ENCODE measurements at places on chromosomes 7 and 10.
A peak's percentile ranks its signal among the peaks of the same experiment; 100 is the strongest.

DNA sequence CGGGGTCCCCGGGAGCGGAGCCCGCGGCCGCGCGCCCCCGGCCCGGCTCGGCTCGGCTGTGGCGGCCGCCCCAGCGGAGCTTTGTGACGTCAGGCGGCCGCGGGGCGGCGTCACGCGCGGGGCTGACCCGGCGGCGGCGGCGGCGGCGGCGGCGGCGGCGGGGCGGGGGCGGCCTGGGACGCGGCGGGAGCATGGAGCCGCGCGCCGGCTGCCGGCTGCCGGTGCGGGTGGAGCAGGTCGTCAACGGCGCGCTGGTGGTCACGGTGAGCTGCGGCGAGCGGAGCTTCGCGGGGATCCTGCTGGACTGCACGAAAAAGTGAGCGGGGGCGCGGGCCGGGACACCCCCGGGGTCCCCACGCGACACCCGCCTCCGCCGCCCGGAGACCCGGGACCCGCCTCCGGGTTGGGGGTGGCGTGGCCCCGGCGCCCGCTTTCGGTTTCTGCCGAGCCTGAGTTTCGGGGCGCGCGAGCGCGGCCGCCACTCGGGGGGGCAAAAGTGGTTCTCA, at the start of gene PWWP2B:
TSS of gene PWWP2B (plus strand) at position 165 of the 506 bp plus-strand sequence. CDS start at position 192, 27 bp downstream.
- peak; percentile 44 for DNase-seq

DNA sequence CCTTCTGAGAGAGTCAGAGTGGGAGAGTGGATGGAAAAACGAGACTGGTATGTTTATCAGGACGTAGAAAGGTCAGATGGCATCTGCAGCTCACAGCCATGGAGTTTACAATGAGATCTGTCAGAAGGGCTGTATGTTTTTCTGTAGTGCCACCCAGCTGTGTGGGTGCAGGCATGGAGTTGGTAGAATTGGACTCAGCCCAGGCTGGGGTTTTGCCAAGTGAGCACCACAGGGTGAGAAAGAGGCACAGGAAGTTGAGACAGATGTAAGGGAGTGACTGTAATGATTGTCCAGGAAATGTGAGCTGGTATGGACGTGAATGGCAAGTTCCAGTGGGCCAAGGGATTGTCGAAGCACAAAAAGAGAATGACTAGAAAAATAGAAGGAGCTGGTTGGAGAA, 9.1 kb upstream of the ZYX start:
- peak; percentile 49 for DNase-seq

GRCh38 chr7:127799535-127800305, 147.7 kb downstream of the SND1 start:
- no peak for DNase-seq

- no peak for DNase-seq
Observed at GRCh38 chr10:22334414-22335172, 10.7 kb upstream of the SPAG6 start.

GRCh38 chr7:142437741-142438140, 179.9 kb upstream of the PRSS58 start:
- no peak for DNase-seq

DNA sequence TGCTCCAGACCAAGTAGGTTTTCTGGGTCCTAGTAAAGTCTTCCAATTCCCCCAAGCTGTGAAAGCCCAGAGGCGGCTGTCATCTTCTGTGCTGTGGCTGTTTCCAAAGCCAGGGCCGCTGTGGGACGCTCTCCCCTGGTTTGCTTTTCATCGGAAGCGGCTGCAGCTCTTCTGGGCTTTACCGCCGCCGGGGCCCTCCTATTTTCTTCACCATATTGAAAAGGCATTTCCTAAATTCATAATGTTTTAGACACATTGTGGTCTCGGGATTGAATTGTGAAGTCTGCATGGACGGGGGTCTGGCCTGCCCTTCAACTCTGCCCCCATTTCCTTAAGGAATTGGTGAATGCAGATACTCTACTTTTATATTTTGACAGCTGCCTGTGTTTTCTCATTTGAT, 551.4 kb upstream of the MGMT start:
- DNase-seq, result no peak

DNA sequence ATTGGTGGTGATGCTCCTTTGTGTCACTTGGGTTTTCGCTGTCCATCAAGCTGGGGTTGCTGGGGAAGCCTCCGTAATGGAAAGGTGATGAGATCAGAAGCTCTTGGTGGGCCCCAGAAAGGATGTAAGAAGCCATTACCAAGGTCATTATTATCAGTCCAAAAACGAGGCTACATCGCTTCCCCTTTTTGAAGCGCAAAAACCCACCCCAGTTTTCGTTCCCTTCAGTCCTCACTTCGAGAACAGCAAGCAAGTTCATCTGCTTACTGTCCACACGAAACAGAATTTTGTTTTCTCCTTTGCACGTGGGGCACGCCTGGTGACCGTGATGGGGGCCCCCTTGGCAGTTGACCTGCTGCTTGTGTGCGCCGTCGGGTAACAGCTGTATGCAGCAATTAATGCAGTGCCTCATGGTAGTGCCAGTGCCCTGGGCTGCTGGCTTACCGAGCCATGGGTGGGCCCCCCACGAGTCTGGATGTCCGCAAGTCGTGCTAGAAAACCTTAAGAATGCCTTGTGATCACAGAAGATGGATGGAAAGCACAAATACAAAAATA, 47.5 kb downstream of the CHST15 start:
- DNase-seq, result no peak

DNA sequence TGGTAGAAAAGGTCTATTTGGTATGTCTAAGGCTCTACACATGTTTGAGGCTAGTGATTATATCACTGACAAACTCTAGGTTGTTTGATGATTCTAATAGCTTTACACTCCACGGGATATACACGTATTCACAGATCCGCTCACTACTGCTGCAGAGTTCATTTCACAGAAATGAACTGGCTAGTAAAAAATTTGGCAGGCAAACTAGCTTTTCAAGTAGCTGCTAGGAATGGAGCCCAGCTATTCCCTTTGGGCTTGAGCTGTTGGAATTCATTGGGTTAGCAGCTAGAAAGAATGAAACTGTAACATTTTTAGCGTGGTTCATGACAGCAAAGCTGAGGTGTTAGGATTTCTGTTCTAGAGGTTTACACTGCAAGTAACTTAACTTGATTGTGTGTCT, 37.6 kb downstream of the R3HCC1L start:
- peak; percentile 18 for DNase-seq

GRCh38 chr10:130404476-130405055, 268.4 kb downstream of the GLRX3 start:
- DNase-seq, result no peak

DNA sequence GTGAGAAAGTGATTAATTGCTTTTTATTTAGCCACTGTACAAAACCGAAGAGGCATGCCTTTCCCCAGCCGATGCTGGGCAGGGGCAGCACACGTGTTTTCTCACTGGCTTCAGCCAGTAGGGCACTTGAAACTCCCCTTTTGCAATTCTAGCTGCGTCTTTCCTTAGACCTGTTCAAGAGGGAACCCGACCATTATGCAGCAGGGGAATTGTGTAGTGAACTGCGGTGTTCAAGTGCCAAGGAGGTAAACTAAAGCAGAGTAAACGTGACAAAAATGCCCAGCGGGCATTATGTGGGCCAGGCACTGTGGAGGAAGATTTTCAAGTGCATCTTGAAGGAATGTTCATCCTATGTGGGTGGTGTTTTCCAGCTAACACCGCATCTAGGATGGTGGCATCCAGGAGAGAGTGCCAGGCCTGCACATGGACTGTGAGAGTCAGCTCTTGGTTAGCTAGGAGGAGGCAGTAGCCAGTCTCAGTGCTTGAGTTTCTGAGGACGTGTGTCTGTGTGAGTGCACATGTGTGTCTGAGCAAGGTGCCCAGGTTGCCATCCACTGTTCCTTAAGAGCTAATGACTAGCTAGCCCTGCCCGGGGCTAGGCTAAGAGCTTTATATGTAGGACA, 3.3 kb downstream of the WIPF3 start:
- no peak for DNase-seq

DNA sequence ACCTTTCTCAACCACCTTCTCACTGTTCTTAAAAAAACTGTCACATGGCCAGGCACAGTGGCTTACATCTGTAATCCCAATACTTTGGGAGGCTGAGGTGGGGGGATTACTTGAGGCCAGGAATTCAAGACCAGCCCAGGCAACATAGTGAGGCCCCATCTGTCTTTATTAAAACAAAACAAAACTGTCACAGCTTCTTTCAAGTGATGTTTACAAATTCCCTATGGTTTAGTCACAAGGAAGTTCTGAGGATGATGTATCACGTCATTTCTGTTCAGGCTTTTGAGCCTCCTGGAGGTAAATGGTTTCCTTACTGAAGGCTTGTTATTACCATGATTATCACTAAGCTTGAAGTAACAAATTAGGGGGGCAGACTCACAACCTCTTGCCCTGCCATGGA, 186.2 kb downstream of the CFTR start:
- DNase-seq, result peak; percentile 40

DNA sequence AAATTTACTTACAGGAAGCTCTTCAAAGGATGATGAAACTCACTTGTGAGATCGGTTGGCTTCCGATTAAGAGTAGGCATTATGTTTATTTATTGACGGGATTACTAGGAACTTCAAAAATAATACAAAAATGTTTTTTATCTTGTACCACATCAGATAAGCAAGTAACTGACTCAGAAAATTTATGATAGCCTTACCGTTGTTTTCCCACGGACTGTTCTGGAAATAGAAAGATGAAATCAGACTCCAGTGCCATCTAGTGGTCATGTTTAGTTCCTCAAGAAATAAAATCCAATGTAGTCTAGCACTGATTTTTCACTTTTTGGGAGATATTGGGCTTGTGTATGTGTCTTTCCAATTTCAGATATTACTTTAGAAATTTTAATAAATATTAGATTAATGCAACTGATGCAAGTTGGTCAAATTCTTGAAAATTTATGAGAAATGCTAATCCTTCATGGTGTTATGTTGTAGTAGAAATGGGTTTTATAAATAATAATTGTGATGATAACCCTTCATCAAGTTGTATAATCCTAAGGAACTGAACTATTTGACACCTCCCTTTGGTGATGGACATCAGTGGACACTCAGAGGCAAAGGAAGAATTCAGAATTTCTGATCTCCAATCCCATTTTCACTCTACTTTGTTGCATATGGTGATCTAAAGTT, 168.8 kb downstream of the TMEM26 start:
- DNase-seq, result peak; percentile 80

DNA sequence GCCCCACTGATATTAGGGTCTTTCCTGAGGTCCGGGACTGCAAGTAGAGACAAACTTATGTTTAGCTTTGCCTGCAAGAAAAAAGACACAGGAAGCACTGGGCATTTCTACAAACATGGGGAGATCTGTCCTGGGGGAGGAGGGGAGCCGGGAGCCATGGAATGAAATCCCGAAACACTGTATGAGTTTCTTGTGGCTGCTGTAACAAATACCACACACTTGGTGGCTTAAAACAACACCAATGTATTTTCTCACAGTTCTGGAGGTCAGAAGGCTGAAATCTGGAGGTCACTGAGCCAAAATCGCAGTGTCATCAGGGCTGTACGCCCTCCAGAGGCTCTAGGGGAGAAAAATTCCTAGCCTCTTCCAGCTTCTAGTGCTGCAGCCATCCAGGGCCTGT, 114.0 kb upstream of the CHST15 start:
- DNase-seq, result no peak

GRCh38 chr7:37532636-37533035, 84.0 kb upstream of the ELMO1 start:
- no peak for DNase-seq

DNA sequence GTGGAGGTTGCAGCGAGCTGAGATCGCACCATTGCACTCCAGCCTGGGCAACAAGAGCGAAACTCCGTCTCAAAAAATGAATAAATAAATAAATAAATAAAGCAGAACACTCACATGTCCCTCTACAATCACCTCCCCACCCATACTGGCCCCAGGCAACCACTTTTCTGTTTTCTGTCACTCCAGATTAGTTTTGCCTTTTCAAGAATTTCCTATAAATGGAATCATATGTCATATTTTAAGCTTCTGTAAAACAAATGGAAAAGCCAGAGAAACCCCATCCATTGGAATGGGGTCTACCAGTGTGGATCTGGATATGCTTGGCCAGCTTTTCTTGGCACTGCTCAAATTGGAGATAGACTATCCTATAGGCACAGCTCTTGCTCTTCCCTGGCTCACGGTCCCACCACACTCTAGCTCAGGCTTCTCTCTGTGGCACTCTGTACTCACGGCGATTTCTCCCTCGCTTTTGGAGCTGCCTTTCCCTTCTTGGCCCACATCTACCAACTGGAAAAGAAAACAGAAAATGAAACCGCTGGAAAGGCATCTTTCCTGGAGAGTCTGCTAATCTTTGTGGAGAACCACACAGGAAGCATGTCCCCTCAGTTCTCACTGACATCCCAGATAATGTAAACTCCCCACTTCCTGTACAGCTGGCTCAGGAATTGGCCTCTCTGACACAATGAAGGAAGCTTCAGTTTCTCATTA, 210.1 kb downstream of the JCAD start:
- peak; percentile 88 for DNase-seq

DNA sequence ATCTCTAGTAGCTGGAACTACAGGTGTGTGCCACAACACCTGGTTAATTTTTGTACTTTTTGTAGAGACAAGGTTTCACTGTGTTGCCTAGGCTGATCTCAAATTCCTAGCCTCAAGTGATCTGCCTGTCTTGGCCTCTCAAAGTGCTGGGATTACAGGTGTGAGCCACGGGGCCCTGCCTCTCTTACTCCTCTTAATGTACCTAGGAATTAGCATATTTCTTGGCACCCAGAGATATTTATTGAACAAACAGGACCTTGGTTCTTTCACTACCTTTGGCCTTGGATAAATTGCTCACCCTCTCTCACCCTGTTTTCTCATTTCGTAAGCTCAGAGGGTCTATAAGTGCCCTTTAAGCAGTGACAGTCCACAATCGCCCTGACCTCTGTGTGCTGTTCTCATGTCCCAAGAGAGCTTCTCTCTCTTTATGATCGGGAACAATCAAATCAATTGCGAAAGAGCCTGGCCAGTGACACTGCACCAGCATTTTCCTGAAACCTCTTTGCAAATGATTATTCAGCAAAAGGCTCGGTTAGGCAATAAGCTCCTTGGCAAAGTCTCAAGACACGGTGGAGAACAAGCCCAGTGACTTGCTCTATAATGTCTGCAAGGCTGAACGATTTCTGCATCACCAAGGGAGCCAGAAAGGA, 117.7 kb downstream of the APBB1IP start:
- DNase-seq, result peak; percentile 68

- DNase-seq, result no peak
Observed at GRCh38 chr7:79593866-79594301, 140.4 kb upstream of the MAGI2 start.

DNA sequence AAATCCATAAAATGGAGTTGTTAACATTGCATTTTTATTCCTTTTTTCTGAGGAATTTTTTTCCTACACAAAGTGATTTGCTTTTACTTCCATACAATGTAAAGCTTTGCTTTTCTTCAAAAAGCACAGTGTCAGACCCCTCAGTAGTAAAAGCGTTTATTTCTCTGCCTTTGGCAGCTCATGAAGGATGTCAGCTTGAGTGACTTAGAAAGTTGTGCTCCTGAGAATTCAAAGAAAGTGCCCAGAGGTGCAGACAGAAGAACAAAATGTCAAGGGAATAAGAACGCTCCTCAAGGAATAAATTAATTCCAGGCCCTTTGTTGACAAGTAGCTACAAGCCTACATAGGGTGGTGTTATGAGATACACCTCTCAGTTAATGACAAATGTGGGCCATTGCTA, 369.3 kb upstream of the ADARB2 start:
- no peak for DNase-seq

Measured in EH (cell line).